ENCODE measurements at places on chromosomes 5 and 9.

- no peak for DNase-seq
Measured at GRCh38 chr5:151025250-151025606, 4.8 kb downstream of the GPX3 start.

- DNase-seq, result no peak
Measured at GRCh38 chr9:18997151-18997550, 35.9 kb downstream of the SAXO1 start.

DNA sequence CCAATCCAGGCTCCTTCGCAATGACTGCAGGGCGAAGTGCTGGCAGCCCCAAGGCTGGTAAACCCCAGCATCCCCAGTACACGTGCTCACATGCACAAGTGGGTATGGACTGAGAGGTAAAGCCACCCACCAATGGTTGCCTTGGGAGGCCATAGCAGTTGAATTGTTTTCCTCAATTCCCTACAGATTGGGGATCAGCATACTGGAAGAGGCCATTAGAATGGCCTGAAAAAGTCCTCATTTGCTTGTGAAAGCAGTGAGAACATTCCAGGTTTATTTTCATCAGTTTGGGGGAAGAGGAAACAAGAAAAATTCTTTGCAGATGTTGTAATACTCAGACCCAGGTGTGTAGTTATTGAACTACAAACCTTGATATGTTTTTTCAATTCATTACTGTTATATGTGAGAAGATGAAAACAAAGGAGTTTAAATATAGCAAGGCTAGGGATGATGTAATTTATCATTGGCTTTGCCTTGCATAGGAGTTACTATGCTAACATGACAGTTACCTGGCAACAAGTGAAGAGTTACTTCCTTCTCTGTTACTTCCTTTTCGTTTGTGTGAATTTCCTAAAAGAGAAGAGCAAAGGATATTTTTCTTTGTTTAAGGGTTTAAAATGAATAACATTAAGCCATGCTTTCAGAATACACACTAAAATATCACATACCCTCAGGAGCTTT, 36.4 kb downstream of the MTMR12 start:
- no peak for DNase-seq

DNA sequence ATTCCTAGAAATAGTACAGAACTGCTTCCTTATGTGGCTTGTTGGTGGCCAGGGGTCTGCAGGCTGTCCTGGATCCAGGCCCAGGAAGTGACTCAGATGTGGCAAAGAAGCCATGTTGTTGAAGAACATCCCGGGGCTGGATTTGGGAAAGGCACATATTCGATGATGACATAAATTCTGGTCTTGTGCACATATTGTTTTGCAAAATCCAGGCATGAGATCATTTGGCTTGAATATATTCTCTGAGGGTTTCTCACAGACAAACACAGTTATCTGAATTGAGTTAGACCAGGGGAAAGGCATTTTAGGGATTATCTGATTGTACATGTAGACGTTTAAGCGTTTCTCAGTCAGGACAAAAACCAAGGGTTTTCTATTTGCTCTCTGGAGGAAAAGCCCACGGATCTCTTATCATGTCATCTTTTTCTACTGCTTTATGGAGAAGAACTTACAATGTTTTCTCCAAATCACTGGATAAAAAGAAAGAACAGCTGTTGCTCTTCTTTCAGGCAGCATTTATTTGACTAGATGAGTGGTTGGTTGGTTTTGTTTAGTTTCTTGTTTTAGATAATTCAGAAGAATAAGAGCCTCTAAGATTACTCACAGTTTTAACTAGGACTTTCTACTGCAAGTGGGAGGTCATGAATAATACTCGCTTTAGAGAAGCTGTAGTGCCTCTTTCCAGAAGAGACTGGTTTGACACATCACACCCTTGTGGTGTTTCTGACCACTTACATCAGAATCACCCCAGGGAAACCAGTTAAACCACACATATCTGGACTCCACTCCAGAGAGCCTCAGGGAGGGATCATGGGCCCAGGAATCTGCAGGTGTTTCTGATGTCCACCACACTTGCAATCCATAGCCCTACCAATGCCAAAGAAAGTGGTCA, 29.5 kb upstream of the LHFPL2 start:
- peak; percentile 83 for DNase-seq

DNA sequence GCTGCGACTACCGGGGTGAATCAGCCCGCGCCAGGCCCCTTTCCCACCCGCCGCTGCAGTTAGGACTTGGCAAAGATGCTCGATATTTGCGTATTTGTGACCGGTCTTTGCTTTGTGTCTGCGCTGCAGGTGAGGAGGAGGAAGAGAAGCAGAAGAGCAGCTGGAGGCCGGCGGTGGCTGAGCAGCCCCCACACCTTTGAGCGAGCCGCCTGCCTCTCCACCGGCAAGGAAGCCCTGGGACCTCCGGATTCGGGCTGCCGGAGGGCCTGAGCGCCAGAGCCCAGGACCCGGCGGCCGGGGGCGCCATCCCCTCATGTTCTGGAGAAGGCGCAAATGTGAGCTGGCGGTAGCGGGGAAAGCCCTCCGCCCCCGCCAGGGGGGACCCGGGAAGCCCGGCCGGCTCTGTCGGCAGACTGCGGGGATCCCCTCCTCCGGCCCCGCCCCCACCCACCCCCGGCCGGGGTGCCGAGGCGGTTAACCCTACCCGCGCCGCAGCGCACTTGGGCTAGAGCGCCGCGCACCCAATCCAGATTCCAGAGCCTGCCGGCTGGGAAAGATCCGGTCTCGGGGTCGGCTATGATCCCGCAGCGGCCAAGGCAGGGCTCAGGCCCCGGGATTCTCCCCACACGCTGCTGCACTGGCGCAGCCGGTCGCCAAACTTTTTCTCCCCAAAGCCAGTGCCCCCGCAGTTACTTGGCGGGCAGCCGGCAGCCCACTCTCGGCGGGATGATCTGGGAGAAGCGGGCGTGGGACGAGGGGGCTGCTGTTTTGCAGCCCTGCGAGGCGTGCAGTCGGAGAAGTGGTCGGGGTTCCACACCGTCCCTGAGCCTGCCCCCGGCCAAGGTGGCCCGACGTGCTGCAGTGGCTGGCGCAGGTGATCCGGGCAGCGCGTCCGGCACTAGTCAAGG, 800 bp upstream of the KCNN2 start:
- DNase-seq, result no peak

DNA sequence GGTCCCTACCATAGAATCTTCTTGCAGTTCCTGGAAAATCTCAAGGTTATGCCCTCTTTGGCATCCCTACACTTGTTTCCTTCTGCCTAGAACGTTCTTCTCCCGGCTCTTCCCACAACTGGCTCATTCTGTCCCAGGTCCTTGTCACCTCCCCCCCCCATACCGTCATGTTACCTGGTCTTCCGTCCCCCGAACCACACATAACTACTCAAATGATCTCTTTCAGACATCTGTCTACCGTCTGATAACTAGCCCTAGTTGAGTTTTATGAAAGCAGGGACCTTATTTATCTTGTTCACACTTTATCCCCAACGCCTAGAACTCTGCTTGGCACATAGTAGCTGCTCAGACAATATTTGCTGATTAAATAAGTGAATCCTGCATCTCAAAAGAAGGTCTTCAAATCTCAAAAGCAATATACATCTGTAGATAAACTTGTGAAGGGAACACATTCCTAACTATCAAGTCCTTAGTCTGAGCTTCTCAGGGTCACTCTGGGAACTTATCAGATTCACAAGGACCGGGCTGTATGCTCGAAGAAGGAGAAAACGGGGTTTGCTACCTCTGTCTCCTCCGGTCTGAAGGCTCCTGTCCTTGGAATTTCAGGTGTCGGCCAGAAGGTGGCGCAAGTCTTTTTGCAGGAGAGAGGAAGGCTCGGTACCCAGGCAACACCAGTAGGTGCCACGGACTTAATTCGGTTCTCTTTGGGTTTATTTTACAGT, 30.0 kb downstream of the LCP2 start:
- peak; percentile 16 for DNase-seq

- DNase-seq, result no peak
Measured at GRCh38 chr5:28398185-28398584, 1359.8 kb upstream of the CDH9 start.

GRCh38 chr5:19536387-19536786, 451.6 kb downstream of the CDH18 start:
- no peak for DNase-seq

GRCh38 chr9:114275246-114276004, 47.5 kb upstream of the ORM1 start:
- no peak for DNase-seq

- no peak for DNase-seq
Measured at GRCh38 chr9:135001526-135001925, 83.8 kb upstream of the FCN1 start.

- DNase-seq, result no peak
Measured at GRCh38 chr9:133233681-133234432, 24.8 kb upstream of the OBP2B start.

- DNase-seq, result no peak
Measured at GRCh38 chr5:17356551-17356950, 139.1 kb downstream of the BASP1 start.

Data from HS-5 (cell line).